Nephron progenitor cell (in vitro differentiated cells): ENCODE measurements at places on chromosomes 3 and 15.

DNA sequence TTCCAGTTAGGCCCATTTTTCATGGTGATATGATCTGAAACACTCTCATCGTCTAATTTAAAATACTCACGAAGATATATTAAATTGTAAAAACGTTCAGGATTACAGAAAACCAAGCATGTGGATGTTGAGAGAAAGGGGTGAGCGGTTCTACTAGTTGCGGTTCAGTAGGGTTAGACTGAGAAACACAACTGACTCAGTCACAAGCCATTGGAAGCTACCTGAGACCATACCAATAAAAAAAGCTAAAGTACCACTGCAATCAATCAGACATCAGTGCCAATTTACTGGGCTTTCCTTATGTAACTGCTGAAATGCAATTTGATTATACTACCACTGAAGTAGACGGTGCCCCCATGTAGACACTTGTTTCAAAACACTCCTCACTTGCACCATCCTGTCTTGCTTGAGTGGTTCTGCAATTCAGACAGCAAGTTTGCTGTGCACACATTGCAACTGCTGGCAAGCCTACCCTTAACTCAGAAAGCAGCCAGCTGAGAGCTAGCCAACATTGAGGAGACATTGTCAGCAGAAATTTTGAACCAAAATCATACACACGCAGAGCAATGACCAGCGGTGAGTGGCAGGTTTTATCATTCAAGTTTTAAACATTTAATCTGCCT lies 368.7 kb upstream of the ARHGEF26 start:
- DNase-seq = no peak

DNA sequence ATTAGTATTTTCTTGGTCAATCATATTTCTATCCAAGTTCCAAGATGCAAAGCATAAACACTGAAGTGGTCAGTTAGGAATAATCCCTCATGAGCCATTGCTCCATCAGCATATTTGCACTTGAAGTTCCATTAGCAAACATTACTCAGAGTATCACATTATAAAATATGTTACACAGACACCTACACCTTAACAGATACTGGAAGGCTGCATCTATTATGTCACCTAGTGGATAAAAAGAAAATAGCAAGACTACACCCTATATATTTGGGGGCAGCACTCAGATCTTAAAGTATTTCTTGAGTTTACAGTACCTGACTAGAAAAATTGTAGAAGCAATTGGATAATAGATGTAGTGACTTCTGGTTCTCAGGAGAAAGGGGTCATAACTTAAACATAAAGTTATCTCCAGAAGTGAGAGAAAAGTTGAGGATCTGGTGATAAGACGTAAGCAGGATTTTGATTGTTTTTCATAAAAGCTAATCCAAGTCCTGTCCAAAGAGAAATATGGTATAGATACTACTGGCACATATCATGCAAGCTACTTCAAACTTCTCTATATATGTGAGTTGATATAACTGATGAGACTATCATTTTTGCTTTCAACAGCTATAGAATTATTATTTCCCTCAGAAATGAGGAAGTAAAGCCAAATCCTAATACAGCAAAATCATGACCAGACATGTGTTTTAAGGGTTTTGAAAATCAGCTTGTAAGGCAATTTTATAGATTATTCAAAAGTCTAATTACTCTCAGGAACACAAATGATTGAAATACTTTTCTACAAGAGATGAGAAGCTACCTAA lies 422.2 kb downstream of the GBE1 start:
- DNase-seq = no peak

DNA sequence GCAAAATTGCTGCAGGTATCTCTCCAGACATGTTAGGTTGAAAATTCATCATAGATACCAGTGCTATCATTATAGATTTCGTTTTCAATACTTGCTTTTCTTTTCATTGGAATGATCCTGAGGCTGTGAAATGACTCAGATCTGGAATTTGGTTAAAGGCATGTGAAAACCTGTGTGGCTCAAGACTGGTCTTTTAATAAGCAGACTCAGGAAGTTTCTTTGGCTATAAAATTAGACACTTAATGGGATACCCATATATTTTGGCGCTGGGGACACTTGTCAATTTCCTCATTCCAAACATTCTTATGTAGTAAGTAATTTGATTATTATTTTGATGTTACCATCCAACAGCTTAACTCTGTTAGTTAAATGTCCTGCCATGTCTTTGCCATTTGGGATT lies 1041.1 kb upstream of the GBE1 start:
- no peak for DNase-seq

GRCh38 chr3:102182162-102182561 lies 252.7 kb upstream of the ZPLD1 start:
- DNase-seq = no peak

- no peak for DNase-seq
Measured at GRCh38 chr15:71628988-71629770, 181.2 kb upstream of the NR2E3 start.

GRCh38 chr3:149493315-149494021 lies 19.0 kb downstream of the TM4SF4 start:
- no peak for DNase-seq

DNA sequence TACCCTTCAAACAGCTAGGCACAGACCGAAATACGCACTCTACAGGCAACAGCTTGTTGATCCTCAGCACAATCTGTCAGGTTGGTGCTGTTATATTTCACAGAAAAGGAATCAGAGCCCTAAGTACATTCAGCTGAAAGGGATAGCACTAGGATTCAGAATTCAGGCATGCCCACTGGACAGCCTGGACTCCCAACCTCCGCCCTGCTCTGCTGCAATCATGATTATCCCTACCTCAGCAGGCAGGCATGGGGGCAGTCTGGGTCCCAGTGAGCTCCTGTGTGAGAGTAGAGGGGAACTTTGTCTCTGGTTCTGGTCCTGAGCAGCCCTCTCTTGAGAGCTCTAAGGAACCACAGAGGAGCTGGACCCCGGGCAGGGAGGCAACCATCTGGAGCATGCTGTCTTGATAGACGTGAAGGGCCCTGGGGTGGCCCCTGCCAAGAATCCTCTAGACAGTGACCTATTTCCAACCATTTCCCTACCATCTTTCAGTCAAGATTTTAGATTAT lies 23.4 kb upstream of the NOX5 start:
- no peak for DNase-seq

DNA sequence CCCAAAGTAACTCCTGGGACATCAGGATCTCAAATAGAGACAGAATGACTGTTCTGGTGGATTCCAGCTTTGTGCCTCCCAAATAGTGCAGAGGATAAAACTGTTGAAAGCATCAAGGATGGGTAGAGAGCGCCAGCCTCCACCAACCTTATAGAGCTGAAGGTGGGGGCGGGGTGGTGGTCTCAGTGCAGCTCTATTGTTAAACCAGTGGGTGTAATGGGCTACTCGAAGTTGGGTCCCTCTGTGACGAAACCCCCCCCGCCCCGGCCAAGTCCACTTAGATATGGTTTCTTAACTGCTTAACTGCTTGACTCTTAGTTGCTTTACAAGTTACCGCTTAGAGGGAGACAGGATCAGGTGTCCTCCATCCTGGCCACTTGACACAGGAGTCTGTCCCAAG lies 22.7 kb downstream of the DHX30 start:
- DNase-seq = peak; percentile 22

GRCh38 chr15:25767356-25768151 lies 95.6 kb downstream of the ATP10A start:
- DNase-seq = no peak

GRCh38 chr3:142663865-142664264 lies 60.0 kb upstream of the TRPC1 start:
- no peak for DNase-seq

DNA sequence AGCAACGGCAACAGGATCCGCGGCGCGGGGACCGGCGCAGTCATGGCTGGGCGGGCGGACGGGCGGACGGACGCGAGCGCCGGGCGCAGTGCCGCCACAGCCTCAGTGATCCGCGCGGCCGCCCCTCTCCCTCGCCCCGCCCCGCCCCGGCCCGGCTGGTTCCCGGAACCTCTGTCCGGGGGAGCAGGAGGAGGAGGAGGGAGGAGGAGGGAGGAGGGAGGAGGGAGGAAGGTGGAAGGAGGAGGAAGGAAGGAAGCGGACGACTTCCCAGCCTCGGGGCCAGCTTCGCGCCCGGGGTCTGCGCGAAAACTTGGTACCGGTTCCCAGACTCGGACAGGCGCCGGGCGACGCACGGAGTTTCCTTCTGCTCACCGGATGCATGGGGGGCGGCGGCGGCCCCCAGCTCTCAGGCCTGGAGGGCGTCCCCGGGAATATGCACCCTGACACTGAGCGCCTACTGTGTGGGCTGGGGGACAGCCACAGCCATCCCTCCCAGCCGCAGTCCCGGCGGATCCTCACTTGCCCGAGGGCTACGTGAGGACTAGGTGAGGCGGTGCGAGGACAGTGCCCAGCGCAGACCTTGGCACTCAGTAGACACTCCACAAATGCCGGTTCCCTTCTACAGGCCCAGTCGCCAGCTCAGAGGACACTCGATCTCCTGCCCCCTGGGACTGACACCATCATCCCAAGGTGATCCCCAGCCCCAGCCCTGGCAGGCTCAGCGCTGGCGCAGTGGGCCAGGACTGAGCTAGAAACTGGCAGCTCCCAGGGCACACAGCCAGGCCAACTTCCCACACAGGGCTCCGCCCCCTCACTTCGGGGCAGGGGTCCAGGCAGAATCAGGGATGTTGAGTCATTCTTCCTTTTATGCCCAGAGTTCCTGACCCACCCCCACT lies at the start of gene SHISA5:
Gene SHISA5 (minus strand): TSS at position 124 of the 896 bp plus-strand sequence. CDS start 80 bp downstream, at position 44.
- peak; percentile 81 for DNase-seq

GRCh38 chr3:185789134-185789533 lies 35.7 kb downstream of the IGF2BP2 start:
- no peak for DNase-seq

- DNase-seq = no peak
Measured at GRCh38 chr3:148008591-148008990, 599.4 kb downstream of the ZIC1 start.

DNA sequence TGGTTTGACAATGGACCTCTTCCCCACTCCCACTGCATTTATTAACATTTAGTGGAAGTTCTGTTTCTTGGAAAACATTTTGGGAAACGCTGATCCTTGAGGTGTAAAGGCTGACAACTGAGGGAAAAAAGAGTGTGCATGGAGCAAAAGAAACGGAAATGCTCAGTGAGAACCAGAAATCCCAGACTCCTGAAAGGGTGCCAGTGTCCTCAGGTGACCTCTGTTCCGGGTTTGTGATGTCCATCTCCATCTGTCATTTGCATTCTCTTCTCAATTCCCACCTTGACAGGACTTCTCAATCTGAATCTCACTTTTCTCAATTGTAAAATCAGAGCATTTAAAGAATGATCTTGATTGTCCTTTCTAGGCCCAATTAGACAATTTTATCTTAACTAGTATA lies 71.1 kb upstream of the FAM3D start:
- DNase-seq = no peak

DNA sequence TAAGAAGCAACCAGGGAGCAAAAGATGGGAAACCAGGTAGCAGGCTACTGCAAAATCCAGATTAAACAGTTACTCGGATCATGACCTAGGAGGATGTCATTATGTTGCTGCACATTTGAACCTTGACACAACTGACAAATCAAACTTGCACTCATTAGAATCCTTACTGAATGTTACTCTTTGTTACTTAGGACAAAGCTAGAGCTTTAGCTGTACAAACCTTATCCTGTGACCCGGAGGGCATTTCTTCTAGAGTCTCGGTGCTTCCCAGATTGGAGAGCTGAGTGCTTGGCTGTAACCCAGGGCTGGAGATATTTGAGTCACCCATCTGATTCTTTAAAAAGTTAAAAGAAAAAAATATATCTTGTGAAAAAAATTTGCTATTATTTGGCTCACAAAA lies 43.4 kb downstream of the DCP1A start:
- DNase-seq = no peak

- peak; percentile 58 for DNase-seq
Measured at GRCh38 chr15:99732751-99733267, 428 bp downstream of the LYSMD4 start.

DNA sequence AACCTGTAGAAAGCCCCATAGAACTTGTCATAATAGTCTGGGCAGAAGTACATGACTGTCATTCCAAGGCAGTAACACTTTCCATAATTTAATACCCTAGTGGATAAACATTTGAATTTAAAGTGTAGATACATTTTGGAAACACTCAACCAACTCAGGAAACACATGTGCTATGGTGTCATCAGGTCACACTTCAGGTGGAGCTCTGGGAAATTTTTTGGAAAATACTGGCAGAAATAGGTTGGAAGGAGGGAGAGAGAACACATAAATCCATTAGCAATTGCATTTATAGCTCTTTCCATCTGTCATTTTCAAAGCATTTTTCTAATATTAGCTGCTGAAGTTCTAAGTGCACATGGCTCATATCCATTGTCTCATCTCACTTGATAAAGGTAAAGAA lies 135.7 kb downstream of the MEIS2 start:
- no peak for DNase-seq

DNA sequence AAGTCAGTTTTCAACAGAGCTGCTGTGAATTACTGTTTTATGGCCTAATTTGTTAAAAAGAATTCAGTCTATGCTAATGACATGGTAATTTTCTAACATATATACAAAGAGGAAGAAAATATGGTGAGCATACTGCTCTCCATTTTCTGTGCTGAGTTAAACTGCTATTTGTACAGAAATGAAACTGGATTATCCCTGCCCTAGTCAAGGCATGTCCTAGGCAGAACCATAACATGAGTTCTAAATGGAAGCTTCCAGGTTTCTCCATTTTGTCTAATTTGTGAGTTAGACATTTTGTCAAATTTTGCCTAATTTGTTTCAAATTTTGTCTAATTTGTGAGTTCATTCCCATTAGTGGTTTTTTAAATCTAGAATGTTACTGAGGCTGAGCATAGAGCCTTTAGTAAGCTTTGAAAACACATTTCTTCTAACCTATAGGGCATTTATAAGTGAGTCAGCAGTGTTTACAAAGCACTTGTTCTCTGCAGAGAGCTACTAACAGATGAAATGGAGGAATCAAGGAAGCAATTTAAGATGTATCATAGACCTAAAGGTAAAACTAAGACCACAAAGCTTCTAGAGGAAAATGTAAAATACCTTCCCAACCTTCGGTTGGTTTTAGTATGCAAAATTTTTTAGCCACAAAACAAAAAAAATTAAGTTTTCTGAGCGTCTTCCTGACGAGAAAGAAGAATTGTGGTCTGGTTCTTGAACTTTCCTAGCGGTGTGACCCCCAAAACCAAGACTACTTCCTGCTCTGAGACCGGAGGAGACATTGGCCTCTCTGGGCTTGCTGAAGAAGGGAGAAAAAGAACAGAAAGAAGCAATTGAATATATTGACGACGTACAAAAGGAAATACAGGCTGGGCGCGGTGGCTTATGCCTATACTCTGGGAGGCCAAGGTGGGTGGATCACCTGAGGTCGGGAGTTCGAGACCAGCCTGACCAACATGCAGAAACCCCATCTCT lies 9.8 kb downstream of the P2RY14 start:
- DNase-seq = no peak

GRCh38 chr3:189167027-189167766 lies 4.6 kb upstream of the TPRG1 start:
- DNase-seq = no peak

GRCh38 chr15:81001152-81002008 lies 657 bp downstream of the TLNRD1 start:
- DNase-seq = peak; percentile 65

DNA sequence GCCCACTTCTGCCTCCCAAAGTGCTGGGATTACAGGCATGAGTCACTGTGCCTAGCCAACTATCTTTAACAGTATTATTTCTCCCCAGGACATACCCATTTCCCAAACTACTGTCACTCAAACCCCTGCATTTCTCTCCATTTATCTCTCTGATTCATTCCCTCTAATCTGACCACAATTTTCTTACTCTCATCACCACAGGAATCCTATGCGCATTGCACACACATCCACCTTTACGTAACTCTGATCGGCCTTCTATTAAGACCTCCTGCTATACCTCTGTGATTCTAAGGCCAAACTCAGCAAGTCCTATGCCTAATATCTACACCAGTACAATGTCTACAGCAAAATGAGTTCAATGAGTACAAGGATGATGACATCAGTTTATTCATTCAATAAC lies 235.0 kb downstream of the ULK4 start:
- DNase-seq = no peak
